Astrocyte (in vitro differentiated cells and primary cell): ENCODE measurements at places on chromosomes 2 and 18.
A peak's percentile ranks its signal among the peaks of the same experiment; 100 is the strongest.

DNA sequence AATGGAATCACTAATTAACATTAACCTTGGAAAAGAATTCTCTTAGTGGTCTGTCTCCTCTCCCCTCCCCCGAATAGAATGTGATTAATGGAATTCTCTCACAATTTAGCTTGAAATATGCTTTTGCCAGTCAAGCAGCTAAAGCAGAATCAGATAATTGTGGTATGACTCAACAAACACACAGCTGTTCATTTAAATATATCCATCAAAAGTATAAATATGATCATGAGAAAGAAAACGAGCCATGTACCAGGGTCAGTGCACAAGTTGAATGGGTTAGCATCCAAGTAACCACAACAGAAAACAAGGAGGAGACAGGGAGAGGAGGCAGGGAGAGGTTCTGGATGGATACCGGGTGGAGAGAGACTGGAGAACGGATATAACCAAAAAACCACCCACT, 66.9 kb downstream of the ACVR1 start:
- peak; percentile 94 for DNase-seq

DNA sequence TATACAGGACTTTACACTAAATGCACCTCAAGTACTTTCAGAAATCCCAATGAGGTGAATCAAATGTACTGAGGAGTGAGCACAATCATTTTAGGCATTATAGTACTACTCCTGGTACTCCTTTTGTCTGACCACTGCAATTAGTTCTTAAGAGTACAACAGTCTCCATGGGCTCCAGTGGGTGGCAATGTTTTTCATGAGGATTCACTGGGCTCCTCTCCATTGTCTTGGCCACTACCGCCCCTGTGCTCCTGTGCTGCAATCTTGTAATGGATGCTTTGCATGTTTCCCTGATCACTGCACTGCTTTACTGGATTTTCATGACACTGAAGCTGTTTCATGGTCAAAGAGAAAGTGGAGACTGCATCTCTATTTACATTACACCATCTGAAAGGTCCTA, 268.5 kb upstream of the ZSWIM2 start:
- no peak for DNase-seq

DNA sequence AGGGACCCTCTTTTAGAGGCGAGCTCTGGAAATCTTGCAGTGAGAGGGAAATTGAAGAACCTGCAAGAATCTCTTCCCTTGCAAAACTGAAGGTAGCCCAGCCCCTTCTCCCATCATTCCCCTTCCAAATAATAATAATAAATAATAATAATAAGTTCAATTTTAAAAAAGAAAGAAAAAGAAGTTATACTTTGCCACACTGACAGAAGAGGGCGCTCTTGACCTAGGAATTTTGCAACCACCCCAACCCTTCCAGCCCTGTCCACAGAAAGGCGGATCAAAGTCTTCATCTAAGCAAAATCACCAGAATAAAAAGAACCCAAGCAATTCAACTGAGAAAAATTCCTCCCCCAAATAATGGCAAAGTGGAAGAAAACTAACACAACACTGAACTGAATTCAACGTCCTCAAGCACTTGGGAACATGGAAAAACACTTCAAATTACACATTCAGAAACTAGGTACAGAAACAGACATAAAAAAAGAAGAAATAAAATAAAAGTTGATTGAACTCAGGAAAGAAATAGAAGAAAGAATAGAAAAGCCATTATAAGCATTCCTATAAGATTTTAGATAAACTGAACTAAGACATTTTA, 98.9 kb upstream of the GLS start:
- DNase-seq = peak; percentile 29

- DNase-seq = peak; percentile 97
Measured at GRCh38 chr2:160417745-160418397, 75.7 kb downstream of the RBMS1 start.

DNA sequence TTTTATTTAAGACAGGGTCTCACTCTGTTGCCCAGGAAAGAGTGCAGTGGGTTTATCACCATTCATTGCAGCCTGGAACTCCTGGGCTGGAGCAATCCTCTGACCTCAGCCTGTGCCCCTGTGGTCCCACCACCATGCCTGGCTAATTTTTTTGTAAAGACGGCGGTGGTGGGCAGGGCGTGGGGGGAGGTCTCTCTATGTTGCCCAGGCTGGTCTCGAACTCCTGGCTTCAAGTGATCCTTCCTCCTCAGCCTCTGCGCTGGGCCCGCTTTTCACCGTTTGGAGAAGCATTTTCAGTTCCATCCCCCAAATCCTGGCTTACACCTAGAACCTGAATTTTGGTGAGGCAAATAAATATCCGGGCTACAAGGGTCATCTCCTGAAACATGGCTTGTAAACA, 1.4 kb upstream of the ATP5F1A start:
- no peak for DNase-seq

- peak; percentile 43 for DNase-seq
Measured at GRCh38 chr2:37324536-37324785, 172 bp downstream of the PRKD3 start.

GRCh38 chr2:15038366-15039364, 406.1 kb downstream of the LRATD1 start:
- peak; percentile 42 for DNase-seq

GRCh38 chr2:40814616-40815015, 362.7 kb upstream of the SLC8A1 start:
- no peak for DNase-seq

- peak; percentile 40 for DNase-seq
Measured at GRCh38 chr2:9336241-9336575, 87.1 kb downstream of the ITGB1BP1 start.

DNA sequence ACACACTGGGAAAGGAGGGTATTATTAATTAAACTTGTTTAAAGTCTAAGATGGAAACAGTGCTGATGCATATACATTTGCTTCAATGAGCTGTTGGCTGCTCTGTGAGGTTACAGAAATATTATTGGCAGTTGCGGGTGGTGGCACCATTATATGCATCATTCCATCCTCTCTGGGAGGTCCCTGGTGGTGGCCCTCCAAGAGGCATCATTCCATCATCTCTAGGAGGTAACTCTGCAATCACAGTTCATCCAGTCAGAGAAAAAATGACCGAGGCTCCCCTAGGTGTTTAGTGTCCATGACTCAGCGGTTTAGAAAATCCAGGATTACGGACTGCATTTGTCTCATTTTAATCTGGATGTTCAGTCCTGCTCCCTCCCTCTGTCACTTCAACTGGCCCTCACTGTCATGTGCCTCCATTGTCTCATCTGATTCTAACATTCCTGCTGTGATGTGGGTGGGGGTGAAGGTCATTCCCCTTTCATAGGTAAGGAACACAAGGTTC, 15.4 kb downstream of the AFF3 start:
- no peak for DNase-seq

- DNase-seq = peak; percentile 54
Measured at GRCh38 chr2:20093263-20094141, 42.1 kb upstream of the LAPTM4A start.

- peak; percentile 51 for DNase-seq
Measured at GRCh38 chr2:218569661-218570500, 1.2 kb downstream of the CNOT9 start.

DNA sequence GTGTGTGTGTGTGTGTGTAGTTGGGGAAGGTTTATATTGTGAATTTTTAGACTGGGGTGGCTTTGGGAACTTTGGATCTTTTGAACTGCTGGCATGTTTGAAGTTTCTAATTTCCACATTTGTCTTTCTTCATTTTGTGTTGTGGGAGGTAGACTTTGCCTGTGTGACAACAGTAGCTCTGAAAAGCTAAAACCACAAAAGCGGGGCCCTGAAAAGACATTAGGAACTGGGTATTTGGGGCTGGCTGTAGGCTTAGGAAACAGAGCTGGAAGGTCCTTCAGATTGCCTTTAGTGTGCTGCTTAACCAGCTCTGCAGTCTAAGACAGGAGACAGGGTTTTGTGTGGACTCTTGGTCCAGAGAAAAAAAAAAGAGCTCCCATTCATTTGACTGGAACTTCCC, 27.2 kb upstream of the DOCK10 start:
- DNase-seq = no peak

DNA sequence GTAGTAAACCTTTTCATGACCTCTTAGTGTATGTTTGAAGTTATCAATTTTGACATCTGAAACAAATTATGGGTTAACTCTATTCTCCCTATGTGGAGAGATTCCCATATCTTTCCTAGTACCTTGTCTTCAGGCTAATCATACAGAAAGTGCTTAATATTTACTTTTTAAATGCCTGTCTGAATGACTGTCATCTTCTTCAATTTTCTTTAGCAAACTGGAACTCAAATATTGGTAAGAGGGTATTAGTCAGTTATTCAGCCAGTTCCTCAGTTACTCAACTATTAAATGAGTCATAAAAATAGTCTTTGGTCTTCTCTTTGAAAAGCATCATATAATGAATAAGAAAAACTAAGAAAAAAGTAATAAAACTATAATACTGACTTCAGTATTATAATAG, 1038.0 kb upstream of the PIK3C3 start:
- DNase-seq = peak; percentile 10

GRCh38 chr2:101736861-101737291, 39.4 kb downstream of the MAP4K4 start:
- peak; percentile 72 for DNase-seq

DNA sequence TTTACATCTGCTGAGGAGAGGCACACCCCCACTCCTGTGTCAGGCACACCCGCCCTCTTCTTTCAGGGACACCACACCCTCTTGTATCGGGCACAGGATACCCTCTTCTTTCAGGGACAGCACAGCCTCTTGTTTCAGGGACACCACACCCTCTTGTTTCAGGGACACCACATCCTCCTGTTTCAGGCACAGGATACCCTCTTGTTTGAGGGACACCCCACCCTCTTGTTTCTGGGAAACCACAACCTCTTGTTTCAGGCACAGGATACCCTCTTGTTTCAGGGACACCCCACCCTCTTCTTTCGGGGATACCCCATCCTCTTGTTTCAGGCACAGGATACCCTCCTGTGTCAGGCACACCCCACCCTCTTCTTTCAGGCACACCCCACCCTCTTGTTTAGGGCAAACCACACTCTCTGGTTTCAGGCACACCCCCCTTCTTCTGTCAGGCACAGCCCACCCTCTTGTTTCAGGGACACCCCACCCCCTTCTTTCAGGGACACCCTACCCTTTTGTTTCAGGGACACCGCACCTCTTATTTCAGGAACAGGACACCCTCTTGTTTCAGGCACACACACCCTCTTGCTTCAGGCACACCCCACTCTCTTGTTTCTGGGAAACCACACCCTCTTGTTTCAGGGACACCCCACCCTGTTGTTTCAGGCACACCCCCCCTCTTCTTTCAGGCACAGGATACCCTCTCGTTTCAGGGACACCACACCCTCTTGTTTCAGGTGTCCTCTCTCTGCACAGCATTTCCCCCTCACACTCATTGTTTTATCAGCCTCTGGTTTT, 96.2 kb downstream of the TPO start:
- no peak for DNase-seq

DNA sequence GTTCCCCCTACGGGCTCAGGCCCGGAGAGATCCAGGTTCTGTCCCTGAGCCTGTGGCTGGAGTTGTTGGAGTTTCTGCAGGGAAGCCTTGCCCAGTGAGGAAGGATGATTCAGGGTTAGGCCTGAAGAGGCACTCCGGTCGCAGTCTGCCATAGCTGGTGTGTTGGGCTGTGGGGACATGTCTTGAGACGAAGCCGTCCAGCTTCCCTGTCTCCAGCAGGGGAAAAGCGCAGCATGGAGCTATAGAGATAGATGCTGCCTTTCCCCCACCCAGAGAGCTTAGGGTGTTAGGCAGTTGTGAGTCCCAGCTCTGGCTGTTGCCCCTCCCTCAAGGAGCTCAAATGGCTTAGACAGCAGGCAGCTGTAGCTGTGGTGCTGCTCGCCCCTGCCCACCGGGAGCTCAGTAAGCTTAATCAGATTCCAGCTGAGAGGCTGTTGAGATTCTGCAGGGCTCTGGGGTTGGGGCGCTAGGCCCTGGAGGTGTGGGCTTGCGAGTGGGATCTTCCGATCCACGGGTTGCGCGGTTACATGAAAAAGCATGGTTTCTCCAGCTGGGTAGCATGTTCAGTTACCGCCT, 103.9 kb downstream of the PMAIP1 start:
- no peak for DNase-seq

DNA sequence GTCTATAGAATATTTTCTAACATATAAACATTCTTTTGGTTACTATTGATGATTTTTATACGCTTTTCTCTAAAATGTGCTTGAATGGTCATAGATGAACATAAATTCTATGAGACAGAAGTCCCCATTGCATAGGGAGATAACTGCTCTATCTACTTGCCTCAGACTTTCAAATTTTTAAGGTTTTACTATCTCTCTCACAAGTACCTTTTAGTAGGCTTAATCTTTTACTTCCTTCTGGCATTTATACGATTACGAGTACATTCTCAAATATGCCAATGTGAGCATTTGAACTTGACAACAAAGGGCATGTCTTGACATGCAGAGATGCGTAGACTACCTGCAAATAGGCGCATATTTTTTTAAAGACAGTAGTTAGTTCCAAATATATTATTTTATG, 935.9 kb upstream of the LRATD1 start:
- DNase-seq = no peak

- DNase-seq = peak; percentile 10
Measured at GRCh38 chr18:21000667-21001066, 110.9 kb downstream of the ROCK1 start.

DNA sequence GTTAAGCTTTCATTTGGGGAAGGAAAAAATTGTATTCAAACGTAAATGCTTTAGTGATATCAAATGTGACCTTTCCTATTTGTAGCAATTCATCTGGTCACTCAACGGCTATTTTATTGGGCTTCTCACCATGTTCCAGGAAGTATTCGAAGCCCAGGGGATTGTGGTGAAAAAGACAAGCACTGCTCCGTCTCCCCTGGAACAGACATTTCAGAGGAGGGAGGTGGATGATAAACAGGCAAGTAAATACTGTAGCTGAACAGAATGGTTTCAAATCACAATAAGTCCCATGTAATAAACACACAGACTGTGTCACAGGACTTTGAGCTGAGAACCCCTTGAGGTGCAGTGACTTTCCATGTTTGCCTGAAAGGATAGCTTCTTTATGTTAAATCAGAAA, 464.7 kb upstream of the HNRNPA3 start:
- DNase-seq = no peak

GRCh38 chr2:27889774-27890145, 427 bp downstream of the RBKS start:
- peak; percentile 31 for DNase-seq

- no peak for DNase-seq
Measured at GRCh38 chr2:142878031-142878678, 691 bp downstream of the KYNU start.

GRCh38 chr2:16978301-16978700, 312.7 kb upstream of the CYRIA start:
- peak; percentile 65 for DNase-seq

DNA sequence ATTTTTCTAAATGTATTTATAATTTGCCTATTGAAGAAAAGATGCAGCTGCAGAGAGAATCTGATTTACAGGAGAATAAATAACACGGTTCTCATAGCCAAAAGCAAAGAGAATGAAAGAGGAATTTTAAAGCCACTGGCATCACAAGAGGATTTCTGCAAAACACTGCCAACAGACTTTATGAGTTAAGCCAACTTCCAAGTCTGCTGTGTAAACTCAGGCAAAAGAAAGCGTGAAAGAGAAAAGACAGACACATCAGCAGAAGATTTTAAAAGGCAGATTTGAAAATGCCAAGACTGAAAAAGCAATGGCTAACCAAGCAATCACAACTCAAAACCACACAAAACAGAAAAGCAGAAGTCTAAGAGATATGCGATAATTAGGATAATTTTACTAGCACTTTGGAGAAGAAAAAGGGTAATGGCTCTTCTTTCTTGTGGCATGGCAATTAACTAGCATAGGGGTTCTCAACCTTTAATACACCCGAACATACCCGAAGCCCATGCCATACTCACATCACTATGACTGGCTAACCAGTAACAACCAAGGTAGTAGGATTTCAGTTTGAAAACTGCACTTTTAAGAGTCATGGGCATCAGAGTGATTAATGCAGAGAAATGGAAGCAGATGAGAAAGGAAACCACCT, 4.9 kb downstream of the DARS1 start:
- DNase-seq = no peak
